ENCODE measurements at places on chromosomes 12 and 14. TPM values are rescaled to one million over a fixed set of nuclear protein-coding genes. Genes with fewer than 3 reads are reported as not detected.

CDH24 gene
- total RNA-seq: 2.9 TPM

MANSC4 gene
- not detected for total RNA-seq

NINJ2 gene
- 5.6 TPM for total RNA-seq

CDCA3 gene
- 0.52 TPM for total RNA-seq

RNU4-1 gene
- 4,532 TPM for total RNA-seq

SP1 gene
- total RNA-seq: 59.9 TPM

TC2N gene
- total RNA-seq: 28.3 TPM

EDDM3A gene
- not detected for total RNA-seq

IQSEC3 gene
- 3.2 TPM for total RNA-seq

GDF3 gene
- total RNA-seq: not detected

STAT2 gene
- 108 TPM for total RNA-seq

SLC35F4 gene
- 7.1 TPM for total RNA-seq

SLCO1B1 gene
- total RNA-seq: not detected

TAS2R8 gene
- not detected for total RNA-seq

PTPRQ gene
- total RNA-seq: 1.5 TPM

LTB4R2 gene
- 2.5 TPM for total RNA-seq

SLC22A17 gene
- 17.7 TPM for total RNA-seq

ST8SIA1 gene
- total RNA-seq: 2.8 TPM

COL2A1 gene
- not detected for total RNA-seq

ARPC3 gene
- total RNA-seq: 167 TPM

LBHD2 gene
- total RNA-seq: not detected

NUAK1 gene
- 17.7 TPM for total RNA-seq

PAX9 gene
- total RNA-seq: 0.10 TPM

SPTB gene
- 3.3 TPM for total RNA-seq

EML1 gene
- total RNA-seq: 92.6 TPM

WSCD2 gene
- total RNA-seq: 17.8 TPM

COX8C gene
- total RNA-seq: not detected

Data from posterior vena cava (tissue), 2 donors.